Metanephros (tissue), 2 donors: ENCODE measurements at places on chromosomes 1 and 21. TPM values are rescaled to one million over a fixed set of nuclear protein-coding genes. Genes with fewer than 3 reads are reported as not detected.

TAS1R3 gene
- total RNA-seq, result 1.1 TPM

CITED4 gene
- total RNA-seq, result 15.0 TPM

BRWD1 gene
- 96.7 TPM for total RNA-seq

SLC16A1 gene
- 48.8 TPM for total RNA-seq

ENO1 gene
- 581 TPM for total RNA-seq

ADAM30 gene
- total RNA-seq, result not detected

GPX7 gene
- total RNA-seq, result 72.8 TPM

FLG gene
- 0.29 TPM for total RNA-seq

CFAP74 gene
- total RNA-seq, result 0.23 TPM

ARV1 gene
- total RNA-seq, result 13.4 TPM

RBP7 gene
- total RNA-seq, result 27.9 TPM

PPIAL4G gene
- total RNA-seq, result 0.12 TPM

RGS1 gene
- total RNA-seq, result 12.6 TPM

SLAMF9 gene
- total RNA-seq, result not detected

SLC1A7 gene
- total RNA-seq, result 0.23 TPM

ARTN gene
- 2.7 TPM for total RNA-seq

AGMAT gene
- 20.6 TPM for total RNA-seq

TNFRSF14 gene
- total RNA-seq, result 45.6 TPM

MAP3K7CL gene
- total RNA-seq, result 6.1 TPM

FAM131C gene
- 1.7 TPM for total RNA-seq

TMEM269 gene
- total RNA-seq, result 0.47 TPM

RNU1-2 gene
- 7,909 TPM for total RNA-seq

KRTAP12-2 gene
- total RNA-seq, result not detected

KCNJ15 gene
- 124 TPM for total RNA-seq

ITLN2 gene
- not detected for total RNA-seq

SIK1 gene
- total RNA-seq, result 22.8 TPM

LAPTM5 gene
- total RNA-seq, result 24.5 TPM

PTPRC gene
- 26.6 TPM for total RNA-seq

TNNT2 gene
- 7.4 TPM for total RNA-seq

OR2L13 gene
- not detected for total RNA-seq

CELSR2 gene
- 31.0 TPM for total RNA-seq

RHBG gene
- total RNA-seq, result 7.6 TPM

DMBX1 gene
- not detected for total RNA-seq

LIPI gene
- total RNA-seq, result not detected

DHDDS gene
- total RNA-seq, result 25.5 TPM

SYTL1 gene
- total RNA-seq, result 8.7 TPM

CKS1B gene
- 33.5 TPM for total RNA-seq

B3GALT5 gene
- total RNA-seq, result 1.9 TPM

ADGRL4 gene
- total RNA-seq, result 26.0 TPM

MAB21L3 gene
- 3.8 TPM for total RNA-seq
